ENCODE measurements at places on chromosomes 1 and 21.

- DNase-seq, result no peak
These were observed at the start of gene INSRR for GRCh38 chr1:156858959-156859522. Gene INSRR (minus strand): TSS chr1:156859117. CDS start chr1:156858621, 496 bp downstream.

- DNase-seq, result no peak
These were observed 151.0 kb upstream of the KCNJ6 start for GRCh38 chr21:38067086-38067739.

DNA sequence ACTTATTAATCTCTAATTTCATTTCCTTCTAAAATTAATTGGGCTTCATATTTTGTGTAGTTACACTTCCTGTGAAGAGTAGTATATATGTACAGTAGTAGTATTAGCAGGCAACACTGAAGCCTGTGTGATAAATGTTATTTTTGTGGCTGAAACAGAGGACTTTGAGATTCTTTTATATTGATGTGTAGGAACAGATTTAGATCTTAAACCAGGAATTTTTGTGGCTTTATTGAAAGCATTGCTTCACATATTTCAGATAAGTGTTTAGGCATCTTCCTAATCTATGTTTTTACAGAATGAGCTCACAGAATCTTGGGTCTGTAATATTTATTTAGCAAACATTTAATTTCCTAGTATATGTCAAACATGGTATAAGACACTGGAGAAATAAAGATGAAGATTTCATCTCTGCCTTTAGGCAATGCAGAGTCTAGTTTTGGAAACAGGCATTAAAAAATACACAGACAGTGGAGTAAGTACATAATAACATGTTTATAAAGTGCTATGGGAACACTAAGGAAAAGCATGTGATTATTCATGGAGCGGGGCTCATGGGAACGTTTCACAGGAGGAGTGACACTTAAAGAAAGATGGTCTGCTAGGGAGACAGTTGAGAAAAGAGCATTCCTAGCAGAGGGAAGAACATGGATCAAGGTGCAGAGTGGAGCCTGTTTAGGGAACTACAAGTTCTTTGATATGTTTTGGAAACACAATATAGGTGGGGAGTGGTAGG is 52.7 kb downstream of the MIGA1 start:
- DNase-seq, result no peak

- no peak for DNase-seq
These were observed 98.8 kb downstream of the CHD1L start for GRCh38 chr1:147341246-147341645.

DNA sequence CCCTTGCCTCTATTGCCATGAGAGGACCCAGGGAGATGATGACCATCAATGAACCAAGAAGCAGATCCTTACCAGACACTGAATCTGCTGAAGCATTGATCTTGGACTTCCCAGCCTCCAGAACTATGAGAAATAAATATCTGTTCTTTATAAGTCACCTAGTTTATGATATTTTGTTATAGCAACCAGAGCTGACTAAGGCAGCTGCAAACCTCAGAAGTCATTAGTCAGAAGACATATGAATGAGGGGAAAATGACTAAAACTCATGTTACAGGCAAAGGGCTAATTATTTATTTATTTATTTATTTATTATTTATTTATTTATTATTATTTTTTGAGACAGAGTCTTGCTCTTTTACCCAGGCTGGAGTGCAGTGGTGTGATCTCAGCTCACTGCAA is 321.1 kb downstream of the TGFB2 start:
- no peak for DNase-seq

DNA sequence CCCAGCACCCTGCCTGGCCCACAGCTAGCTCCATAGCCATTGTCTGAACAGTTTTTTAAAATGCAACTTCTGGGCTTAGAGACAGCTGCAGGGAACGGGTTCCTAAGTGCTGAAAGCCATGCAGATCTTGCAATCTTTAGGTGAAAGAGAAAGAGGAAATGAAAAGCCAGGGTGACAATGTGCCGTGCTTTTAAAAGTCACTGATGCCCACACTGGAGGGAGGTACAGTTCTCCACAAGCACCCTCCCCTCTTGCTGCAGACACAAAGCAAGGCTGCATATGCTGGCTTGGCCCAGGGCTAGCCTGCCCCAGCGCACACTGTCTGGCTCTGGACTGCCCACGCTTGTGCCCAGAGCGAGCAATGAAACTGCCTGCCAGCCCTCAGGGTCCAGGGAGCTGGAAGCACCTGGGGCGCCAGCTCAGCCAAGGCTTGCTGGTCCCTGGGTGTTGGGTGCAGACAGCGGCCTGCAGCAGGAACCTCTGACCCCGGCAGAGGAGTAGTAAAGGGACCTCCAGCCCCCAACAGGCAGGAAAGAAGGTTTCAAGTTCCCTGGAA is 70.4 kb downstream of the AJAP1 start:
- DNase-seq, result no peak

DNA sequence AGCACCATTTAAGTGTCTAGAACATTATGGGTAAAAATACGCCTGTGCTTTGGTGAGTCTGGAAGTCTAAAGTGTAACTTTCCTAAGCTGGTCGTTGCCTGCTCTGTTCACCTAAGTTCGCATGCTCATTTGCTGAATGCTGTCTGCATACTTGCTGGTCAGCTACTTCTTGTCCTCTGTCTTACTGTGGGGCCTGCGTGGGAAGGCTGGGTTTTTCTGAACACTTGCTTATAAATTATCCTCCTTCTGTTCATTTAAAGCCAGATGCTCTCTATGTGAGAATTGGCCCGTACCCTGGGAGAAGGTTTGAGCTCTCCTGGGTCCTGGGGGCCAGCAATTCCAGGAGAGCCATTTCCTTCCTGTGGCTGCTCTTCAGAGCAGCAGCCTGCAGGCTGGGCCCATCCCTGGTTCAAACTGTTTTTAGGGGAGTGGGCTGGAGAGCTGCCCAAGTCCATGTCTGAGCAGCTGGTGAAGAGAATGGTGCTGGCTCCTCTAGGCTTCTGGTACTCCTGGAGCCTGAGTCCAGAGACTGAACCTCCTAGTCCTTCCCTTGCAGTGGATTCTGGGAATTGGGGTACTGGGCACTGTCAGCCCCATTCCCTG is 75.7 kb downstream of the GALNT2 start:
- no peak for DNase-seq

GRCh38 chr1:45059829-45060228 is 47.8 kb downstream of the UROD start:
- DNase-seq, result no peak

- DNase-seq, result no peak
These were observed 95.4 kb downstream of the RNF220 start for GRCh38 chr1:44500181-44501046.

- DNase-seq, result no peak
These were observed 76.5 kb upstream of the NFIA start for GRCh38 chr1:61005614-61006580.

DNA sequence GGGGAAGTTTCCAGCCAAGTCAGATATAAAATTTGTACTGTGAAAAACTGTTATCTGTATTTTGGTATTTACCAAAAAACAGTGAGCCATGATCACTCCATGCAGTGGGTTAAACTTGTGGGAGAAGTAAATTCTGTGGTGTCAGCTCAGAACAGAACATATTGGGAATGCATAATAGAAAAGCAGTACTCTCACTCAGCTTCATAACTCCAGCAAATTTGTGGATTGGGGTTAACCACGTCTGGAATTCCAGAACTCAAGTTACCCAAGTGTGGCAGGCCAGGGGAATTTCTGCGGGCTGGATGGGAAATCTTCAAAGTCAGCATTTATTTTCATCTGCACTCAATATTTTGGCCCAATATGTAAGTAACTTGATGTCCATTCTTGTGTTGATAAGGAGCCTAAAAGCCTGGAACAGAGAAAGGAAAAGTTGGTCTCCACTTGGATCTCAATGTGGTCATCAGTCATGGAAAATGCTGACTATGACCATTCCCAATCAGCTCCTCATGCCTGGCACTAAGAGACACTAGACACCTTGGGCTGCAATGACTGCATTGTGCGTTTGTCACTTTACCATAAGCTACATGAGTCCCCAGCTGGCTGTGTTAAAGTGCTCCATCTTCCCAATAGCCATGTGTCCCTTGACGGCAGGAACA is 39.1 kb upstream of the ENAH start:
- DNase-seq, result no peak

- no peak for DNase-seq
These were observed 22.1 kb downstream of the PTPRU start for GRCh38 chr1:29258189-29258975.

GRCh38 chr1:248359415-248359814 is 2.0 kb upstream of the OR2T4 start:
- no peak for DNase-seq

DNA sequence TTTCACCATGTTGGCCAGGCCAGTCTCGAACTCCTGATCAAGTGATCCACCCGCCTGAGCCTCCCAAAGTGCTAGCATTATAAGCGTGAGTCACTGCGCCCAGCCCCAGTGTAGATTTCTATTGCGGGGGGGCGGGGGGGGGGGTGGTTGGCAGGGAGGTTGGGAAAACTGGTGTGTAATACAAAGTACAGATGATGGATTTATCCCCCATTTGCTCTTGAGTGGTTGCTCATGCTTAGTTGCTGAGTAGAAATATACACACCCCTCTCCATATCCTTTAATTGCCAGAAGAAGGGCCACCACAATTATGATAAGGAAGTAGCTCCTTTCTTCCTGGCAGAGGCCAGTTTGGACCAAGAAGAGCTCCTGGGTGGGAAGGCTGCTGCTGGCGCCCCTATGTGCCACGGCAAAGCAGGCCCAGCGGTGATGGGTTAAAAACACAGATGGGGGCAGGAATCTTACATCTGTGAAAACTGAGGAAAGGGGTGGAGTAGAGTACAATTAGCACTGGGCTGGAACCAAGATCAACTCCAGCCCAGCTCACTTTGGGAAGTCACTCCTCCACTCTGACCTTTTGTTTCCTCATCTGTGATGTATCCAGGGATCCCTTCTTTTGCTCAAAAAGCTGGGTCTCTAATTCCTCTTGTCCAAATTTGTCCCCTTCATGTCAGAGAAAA is 55.2 kb downstream of the MRPL37 start:
- no peak for DNase-seq

- DNase-seq, result no peak
These were observed 157.8 kb upstream of the DPYD start for GRCh38 chr1:98078596-98078995.

GRCh38 chr1:30852026-30852425 is 56.5 kb downstream of the SDC3 start:
- DNase-seq, result no peak

DNA sequence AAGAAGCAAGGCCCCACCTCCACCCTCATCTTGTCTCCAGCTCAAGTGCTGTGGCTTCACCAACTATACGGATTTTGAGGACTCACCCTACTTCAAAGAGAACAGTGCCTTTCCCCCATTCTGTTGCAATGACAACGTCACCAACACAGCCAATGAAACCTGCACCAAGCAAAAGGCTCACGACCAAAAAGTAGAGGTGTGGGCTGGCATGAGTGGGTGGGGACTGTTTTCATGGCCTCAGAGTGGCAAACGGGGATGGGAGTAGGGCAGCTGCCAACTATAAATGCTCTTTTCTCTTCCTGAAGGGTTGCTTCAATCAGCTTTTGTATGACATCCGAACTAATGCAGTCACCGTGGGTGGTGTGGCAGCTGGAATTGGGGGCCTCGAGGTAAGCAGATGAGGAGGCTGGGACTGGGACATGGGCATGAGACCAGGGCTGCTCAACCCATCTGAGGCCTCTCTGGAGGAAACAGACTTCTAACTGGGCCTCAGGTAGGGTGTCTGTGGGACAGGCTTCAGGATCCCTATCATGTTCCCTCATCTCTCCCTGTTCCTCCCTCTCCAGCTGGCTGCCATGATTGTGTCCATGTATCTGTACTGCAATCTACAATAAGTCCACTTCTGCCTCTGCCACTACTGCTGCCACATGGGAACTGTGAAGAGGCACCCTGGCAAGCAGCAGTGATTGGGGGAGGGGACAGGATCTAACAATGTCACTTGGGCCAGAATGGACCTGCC is 8.8 kb upstream of the P3R3URF start:
- no peak for DNase-seq

GRCh38 chr1:184222652-184223052 is 164.2 kb upstream of the C1orf21 start:
- DNase-seq, result no peak

DNA sequence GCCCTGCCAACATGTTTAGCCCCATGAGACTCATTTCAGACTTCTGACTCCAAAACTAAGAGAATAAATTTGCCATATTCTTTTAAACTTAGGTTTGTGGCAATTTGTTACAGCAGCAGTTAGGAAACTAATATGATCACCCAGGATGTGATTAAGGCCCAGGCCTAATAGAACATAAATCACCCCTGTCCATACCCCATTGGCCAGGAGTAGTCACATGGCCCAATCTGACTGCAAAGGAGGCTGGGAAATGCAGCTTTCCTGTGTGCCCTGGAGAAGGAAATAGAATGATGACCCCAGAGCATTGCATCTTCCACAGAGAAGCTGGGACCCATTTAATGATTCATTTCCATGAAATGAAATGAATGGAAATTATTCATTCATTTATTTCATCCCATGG is 100.4 kb upstream of the KLHDC7A start:
- no peak for DNase-seq

GRCh38 chr1:156153362-156153761 is at the start of gene SEMA4A:
Gene SEMA4A (plus strand): TSS chr1:156153585. CDS start chr1:156154579, 994 bp downstream.
- no peak for DNase-seq

- no peak for DNase-seq
These were observed 16.0 kb upstream of the POU3F1 start for GRCh38 chr1:38062361-38063288.

GRCh38 chr21:42336054-42336453 is 14.7 kb downstream of the TFF2 start:
- DNase-seq, result no peak

DNA sequence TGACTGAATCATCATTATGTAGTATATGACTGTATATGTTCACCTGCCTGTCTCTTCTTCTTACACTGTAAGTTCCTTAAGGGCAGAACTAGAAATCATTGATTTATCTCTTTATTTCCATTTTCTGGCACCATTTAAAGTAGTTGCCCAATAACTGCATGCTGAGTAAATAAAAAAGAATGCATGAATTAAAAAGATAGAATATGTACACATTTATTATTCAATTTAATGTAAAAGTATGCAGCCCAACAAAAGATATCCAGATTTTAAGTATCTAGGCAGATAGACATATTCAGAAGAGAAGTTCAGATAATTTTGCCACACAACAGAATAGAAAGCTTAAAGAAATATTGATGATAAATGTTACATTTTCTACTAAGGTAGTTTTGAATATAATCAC is 1244.6 kb upstream of the ADGRL4 start:
- no peak for DNase-seq

DNA sequence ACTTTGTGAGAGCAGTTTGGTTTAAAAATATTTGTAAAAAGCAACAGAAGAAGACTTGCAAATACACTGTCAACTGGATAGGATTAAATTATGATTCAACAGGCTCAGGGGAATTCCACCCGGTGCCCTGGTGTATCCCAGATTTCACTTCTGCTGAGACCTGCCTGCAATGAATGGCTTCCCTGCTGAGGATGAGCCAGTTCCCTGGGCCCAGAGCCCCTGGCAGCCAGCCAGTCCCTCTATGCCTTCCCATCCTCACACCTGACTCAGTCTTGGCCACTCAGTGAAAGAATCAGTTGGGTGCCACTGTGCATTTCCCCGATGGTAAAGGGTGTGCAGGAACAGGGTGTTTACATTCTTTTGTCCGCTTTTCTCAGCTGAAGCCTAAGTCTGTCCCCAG is 64.4 kb downstream of the KCTD3 start:
- DNase-seq, result no peak

GRCh38 chr1:26409191-26409807 is 1.3 kb upstream of the LIN28A start:
- no peak for DNase-seq

GRCh38 chr1:48025076-48025475 is 27.9 kb upstream of the TRABD2B start:
- no peak for DNase-seq
